ENCODE measurements at places on chromosomes 5 and 9. TPM values are rescaled to one million over a fixed set of nuclear protein-coding genes. Genes with fewer than 3 reads are reported as not detected.
A peak's percentile ranks its signal among the peaks of the same experiment; 100 is the strongest.

IFNK gene
- total RNA-seq = not detected

DNA sequence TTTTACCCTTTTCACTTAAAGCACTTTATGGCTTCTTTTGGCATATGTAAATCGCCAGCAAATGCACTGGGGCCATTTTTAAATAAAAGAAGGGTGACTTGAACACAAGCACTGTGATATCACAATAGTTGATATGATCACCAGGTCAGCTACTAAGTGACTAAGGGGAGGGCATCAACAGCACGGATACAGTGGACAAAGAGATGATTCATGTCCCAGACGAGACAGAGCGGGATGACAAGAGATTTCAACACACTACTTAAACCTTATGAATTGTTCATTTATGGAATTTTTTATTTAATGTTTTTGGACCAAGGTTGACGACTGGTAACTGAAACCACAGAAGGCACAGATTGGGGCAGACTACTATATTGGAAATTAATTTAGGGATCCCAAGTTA lies 54.1 kb downstream of the RORB start:
- DNase-seq = no peak

DNA sequence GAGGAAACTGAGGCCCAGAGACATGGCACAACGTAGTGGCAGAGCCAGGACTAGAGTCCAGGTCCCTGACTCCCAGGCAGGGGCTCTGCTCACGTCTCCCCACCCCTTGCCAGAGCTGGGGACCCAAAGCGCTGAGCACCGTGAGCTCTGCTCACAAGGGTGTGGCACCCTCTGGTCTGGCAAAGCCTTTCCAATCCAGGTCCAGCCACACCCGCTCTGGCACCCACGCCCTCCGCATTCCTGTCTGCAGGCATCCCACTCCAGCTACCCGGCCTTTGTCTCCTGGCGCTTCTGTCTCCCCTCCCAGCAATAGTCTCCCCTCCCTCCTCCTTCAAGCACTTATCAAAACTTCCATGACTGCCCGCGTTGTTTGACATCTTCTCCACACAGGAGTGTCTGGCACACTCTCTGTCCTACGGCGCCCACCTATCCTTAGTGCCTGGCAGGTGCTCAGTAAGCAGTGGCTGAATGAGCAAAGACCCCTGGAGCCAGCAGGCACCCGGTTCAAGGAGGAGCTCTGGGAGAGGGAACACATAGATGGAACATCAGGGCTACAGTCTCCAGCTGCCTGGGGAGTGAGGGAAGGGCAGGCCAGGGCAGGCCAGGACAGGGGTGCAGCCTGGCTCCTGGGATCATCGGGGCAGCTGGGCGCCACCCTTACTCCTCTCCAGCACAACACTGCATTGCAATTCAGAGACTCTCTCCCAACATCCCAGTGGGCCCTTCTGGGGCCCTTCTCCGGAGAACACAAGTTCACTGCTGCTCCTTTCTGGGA lies 12.0 kb downstream of the HIGD2A start:
- DNase-seq = no peak

DNA sequence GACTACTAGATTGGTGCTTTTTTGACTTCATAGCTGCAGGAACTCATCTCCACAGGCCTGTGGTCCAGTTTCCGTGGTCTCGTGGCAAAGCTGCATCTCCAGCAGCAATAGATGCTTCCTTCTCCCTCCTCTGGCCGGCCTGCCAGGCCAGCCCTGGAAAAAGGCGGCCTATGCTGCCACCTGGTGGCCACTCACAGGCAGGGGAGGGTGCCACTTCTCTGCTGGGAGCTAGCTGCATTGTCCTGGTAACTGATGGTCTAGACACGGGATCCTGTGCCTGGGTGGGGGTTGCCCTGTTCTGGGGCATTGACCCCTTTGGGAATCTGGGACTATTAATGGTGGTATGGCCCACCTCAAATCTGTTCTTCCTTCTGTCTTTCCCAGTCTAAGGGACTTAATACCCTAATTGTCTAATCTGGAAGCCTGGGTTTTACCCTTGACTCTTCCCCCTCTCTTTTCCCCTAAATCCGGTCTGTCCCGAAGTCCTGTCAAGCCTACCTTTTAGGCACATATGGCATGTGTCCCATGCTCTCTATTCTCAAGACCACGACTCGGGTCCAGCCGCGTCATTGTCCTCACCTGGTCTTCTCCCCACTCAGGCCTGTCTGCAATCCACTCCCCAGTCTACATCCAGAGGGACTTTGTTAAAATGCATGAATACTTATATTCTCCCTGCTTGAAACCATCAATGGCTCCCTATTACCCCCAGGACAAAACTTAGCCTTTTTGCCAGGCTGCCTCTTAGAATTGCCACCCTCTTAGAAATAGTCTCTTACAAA lies 20.1 kb upstream of the PTGS1 start:
- peak; percentile 58 for DNase-seq

DNA sequence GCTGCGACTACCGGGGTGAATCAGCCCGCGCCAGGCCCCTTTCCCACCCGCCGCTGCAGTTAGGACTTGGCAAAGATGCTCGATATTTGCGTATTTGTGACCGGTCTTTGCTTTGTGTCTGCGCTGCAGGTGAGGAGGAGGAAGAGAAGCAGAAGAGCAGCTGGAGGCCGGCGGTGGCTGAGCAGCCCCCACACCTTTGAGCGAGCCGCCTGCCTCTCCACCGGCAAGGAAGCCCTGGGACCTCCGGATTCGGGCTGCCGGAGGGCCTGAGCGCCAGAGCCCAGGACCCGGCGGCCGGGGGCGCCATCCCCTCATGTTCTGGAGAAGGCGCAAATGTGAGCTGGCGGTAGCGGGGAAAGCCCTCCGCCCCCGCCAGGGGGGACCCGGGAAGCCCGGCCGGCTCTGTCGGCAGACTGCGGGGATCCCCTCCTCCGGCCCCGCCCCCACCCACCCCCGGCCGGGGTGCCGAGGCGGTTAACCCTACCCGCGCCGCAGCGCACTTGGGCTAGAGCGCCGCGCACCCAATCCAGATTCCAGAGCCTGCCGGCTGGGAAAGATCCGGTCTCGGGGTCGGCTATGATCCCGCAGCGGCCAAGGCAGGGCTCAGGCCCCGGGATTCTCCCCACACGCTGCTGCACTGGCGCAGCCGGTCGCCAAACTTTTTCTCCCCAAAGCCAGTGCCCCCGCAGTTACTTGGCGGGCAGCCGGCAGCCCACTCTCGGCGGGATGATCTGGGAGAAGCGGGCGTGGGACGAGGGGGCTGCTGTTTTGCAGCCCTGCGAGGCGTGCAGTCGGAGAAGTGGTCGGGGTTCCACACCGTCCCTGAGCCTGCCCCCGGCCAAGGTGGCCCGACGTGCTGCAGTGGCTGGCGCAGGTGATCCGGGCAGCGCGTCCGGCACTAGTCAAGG lies 800 bp upstream of the KCNN2 start:
- DNase-seq = no peak

All from CD8-positive, alpha-beta memory T cell (primary cell).